ENCODE measurements at places on chromosomes 7 and 10.

- DNase-seq, result no peak
Observed at GRCh38 chr10:71074176-71074755, 138.1 kb upstream of the UNC5B start.

GRCh38 chr10:63703740-63704345, 182.6 kb downstream of the REEP3 start:
- no peak for DNase-seq

GRCh38 chr10:62961951-62962523, 145.9 kb upstream of the EGR2 start:
- DNase-seq, result no peak

GRCh38 chr10:28988980-28989379, 299.9 kb upstream of the LYZL1 start:
- no peak for DNase-seq

- DNase-seq, result no peak
Observed at GRCh38 chr10:27297844-27298521, 57.4 kb upstream of the ACBD5 start.

DNA sequence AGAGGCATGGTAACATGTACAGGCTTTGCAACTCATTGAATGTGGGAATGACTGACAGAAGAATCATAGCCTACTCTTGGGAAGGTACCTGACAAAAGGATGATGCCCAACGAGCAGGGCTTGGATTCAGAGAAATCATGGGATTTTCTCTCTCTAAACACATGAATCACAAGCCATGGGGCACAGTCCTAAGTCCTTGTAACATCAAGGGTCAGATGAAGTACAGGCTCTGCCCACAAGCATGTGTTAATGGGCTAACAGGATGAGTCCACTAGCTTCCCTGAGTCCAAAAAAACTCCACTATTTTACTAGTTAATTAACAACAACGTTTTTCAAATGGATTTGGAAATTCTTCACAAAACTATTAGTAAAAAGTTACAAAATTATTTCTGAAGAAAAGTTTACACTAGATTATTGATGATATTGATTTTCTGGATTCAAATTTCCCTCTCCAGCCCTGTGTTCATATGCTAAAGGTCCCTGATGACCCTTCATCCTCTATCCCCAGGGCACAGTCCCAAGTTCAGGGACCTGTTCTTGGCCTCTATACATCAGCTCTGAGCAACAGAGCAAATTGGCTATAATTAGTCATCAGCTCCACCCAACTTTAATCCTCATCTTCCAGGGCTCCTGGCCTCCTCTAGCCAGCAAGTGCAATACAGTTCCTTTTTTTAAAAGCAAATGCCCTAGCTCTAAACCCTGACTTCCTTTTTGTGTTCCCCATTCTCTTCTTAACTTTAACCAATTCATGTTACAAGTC, 99.8 kb downstream of the GSAP start:
- DNase-seq, result no peak

GRCh38 chr10:21831986-21832820, 171.3 kb downstream of the DNAJC1 start:
- no peak for DNase-seq

- no peak for DNase-seq
Observed at GRCh38 chr10:99937630-99938029, 72.1 kb downstream of the DNMBP start.

- DNase-seq, result no peak
Observed at GRCh38 chr7:16589881-16590280, 55.7 kb downstream of the ANKMY2 start.

DNA sequence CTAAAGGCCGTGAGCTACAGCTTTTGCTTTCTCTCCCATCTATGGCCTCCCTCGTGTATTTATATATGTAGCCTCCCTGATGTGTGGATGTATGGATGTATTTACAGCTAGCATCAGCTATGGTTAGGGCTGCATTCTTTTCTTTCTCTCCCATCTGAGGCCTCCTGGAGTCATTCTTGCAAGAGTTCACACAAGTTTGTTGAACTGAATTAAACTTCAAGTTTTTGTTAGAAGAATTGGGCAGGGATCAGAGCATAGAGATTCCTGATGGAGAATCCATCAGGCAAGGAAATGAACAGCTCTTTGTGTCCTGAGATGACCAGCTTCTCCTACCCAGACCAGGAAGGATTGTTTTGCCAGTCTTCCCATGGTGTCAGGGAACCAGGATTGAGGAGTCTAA, 60.3 kb downstream of the AHCYL2 start:
- DNase-seq, result no peak

- DNase-seq, result no peak
Observed at GRCh38 chr7:149133028-149133710, 7.0 kb upstream of the ZNF425 start.

GRCh38 chr7:127017196-127017595, 235.5 kb downstream of the GRM8 start:
- DNase-seq, result no peak

DNA sequence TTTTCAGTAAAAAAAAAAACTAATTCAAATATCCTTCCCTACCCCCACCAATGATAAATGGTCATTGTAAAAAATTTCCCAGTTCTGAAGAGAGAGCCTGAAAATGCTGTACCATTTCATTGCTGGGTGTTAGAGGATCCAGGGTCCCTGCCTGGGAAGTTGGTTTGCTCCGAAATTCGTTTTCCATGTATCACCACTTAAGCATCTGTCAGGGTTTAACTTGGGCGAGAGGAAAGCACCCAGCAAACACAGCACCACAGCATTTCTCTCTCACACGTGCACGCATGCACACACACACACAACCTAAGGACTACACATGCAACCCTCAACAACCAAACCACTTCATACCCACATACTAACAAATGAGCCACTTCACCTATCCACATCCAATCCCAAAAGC, 42.1 kb upstream of the EMX2 start:
- no peak for DNase-seq

DNA sequence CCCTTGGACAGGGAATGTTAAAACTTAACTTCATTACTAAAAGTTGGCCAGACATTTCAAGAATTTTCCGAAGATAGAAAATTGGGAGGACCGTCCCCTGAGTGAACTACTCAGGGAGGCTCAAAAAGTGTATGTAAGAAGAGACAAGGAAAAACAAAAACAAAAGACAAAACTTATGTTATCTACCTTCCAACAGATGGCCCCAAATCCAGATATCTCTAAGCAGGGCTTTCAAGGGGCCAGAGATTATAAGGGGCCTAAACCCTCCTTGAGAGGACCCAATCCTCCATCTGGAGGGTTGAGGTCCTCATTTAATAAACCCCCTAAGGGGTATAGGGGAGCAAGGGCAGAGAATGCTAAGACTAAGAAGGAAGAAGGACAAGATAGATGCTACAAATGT, 203.6 kb downstream of the SH2D4B start:
- DNase-seq, result no peak

- no peak for DNase-seq
Observed at GRCh38 chr10:76632767-76633051, 1004.9 kb downstream of the KCNMA1 start.

DNA sequence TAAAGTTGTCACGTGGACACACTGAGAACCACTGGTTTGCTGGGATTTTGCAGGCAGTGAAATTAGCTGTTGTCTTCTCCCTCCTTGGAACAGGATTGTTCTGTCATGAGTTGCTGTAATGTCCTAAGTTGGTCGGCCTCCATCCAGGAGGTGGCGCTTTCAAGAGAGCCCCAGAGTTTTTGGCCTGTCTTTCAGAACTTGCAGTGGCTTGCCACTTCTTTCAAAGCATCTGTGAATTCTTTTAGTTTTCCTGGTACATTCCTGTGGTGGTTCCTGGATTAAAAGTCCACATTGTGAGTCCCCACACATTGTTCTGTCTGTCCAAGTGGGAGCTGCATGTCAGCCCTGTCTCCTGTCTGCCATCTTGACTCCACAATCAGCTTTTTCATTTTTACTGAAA, 133.8 kb downstream of the PON1 start:
- no peak for DNase-seq

GRCh38 chr7:33043501-33044400, 18.8 kb downstream of the NT5C3A start:
- no peak for DNase-seq

- no peak for DNase-seq
Observed at GRCh38 chr10:34116220-34116641, 698.9 kb downstream of the PARD3 start.

GRCh38 chr10:126263006-126263676, 125.1 kb downstream of the ADAM12 start:
- DNase-seq, result no peak

DNA sequence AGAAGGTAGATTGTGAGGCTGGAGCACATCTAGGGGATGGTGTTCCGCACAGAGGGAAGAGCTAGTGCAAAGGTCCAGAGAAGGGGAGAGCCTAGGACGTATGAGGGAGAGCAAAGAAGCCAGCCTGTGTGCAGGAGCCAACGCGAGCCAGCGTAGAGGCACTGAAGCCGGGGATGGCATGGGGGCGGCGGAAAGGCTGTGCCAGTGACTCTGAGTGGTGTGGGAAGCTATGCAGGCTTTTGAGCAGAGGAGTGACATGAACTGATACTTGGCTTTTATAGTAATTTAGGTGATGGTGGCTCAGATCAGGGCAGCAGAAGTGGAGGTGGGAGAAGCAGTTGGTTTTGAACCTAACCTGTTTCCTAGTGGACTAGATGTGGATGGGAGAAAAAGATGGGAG, 65.8 kb downstream of the ATXN7L1 start:
- DNase-seq, result no peak

DNA sequence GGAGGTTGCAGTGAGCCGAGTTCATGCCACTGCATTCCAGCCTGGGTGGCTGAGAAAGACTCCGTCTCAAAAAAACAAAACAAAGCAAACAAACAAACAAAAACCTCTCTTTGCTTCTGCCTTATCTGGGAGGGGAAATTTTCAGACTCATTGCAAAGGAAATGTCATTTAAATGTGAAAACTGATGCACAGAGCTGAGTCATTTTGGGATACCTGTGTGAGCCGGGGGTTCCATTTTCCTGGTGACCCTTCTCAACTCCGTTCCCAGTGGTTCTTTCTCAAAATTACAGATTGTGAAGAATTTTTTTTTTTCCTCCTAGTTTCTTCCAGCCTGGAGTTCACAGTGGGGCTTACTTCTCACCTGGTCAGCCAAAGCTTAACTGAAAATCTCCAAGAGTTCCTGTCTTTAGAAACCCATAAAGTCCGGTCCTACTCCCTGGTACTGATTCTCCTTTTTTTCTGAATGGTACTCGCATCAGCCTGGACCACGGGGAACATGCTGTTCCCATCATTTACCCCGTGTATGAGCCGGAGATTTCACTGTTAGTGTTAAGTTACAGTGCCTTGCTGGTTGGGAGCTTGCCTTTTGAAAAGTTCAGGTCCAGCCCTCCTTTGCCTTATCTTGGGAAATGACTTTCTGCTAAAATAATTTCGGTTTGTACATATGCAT, 56.9 kb downstream of the RBM20 start:
- DNase-seq, result no peak

GRCh38 chr10:67282871-67283270, 357.0 kb downstream of the LRRTM3 start:
- no peak for DNase-seq

- peak; percentile 19 for DNase-seq
Observed at GRCh38 chr10:6877722-6878392, 297.8 kb upstream of the PRKCQ start.

- DNase-seq, result no peak
Observed at GRCh38 chr7:26959290-26959689, 94.9 kb upstream of the SKAP2 start.

GRCh38 chr10:115049960-115050359, 43.2 kb upstream of the ATRNL1 start:
- no peak for DNase-seq

GRCh38 chr7:7228967-7229366, 46.6 kb downstream of the C1GALT1 start:
- peak; percentile 5 for DNase-seq

- peak; percentile 81 for DNase-seq
Observed at GRCh38 chr10:80104066-80104926, 25.8 kb downstream of the TMEM254 start.

GRCh38 chr10:33235251-33235884, 99.1 kb downstream of the NRP1 start:
- no peak for DNase-seq

- DNase-seq, result peak; percentile 17
Observed at GRCh38 chr7:135994466-135995205, 17.5 kb upstream of the MTPN start.

GRCh38 chr7:78178319-78178718, 379.7 kb downstream of the PHTF2 start:
- DNase-seq, result no peak

DNA sequence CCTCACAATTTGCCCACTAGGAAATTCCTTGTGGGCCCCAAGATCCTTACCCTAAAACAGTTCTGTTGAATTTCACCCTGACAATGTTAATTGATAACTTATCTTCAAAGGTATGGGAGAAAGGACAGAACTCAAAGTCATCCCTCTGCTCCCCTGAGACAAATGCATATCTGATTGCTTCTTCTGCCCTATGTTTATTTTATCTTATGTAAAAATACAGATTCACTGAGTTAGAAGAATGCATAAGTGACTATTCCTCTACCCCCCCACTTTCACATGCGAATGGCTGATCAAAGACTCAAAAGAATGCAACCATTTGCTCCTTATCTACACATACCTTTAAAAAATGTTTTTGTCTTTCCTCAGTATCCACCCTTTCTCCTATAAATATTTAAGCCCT, 235.7 kb upstream of the SEMA3C start:
- DNase-seq, result no peak

GRCh38 chr7:133230591-133231194, 22.2 kb upstream of the EXOC4 start:
- peak; percentile 57 for DNase-seq

Data from AG20443 (cell line).